OCI-LY7 (cell line): ENCODE measurements at places on chromosomes 4 and X.
A peak's percentile ranks its signal among the peaks of the same experiment; 100 is the strongest.

DNA sequence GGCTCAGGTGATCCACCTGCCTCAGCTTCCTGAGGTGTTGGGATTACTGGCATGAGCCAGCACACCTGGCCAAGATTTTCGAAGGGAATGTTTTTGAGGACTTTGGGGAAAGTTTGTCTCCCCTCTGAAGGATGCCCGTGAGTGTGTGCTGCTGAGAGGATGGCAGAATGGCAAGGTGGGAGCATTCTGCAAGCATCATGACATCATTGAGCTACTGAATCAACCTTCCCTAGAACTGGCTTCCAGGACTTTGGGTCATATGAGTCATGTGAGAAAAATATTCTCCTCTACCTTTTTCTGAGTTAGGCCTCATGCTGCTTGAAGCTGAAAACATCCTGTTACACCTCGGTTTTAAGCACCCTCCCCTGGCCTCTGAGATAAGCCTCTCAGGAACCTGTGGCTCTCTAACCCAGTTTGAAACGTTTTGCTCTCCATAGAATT, 31.0 kb downstream of the TMEM131L start:
- peak; percentile 49 for DNase-seq

DNA sequence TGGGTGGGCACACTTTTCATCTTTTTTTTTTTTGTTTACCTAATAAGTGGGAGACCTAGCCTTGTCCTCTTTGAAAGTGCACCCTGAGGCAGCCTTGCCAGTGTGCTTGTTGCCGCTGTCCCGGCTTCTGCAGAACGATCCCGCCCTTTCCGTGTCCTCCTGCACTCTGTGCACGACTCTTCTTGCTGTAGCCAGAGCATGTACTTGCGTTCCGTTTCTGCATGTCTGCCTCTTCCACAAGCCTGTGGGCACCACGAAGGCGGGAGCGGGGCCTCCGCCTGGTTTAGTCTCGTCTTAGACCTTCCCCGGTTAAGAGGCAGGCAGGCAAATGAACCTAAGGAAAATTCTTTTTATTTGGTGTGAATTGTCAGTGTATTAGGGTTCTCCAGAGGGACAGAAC, 32.6 kb upstream of the TBC1D14 start:
- no peak for DNase-seq

DNA sequence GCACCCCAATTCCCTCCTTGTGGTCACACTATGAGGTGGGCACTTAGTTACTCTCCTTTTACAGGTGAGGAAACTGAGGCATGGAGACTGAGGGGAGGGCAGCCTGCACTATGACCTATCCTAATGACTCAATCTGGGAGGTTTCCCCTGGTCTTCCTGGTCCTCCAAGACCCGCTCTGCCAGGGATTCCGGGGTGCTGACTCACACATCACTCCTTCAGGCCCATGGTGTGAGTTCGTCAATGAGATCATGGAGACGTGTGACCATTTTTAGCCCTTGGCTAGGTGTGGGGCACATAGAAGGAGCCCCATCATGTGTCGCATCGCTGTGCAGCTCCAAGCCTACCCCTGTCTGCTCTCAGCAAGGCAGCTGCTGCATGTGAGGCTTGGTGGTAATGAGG, 32.4 kb upstream of the BCOR start:
- DNase-seq: no peak

GRCh38 chr4:148060264-148061140, 328.6 kb downstream of the ARHGAP10 start:
- DNase-seq: peak; percentile 37

DNA sequence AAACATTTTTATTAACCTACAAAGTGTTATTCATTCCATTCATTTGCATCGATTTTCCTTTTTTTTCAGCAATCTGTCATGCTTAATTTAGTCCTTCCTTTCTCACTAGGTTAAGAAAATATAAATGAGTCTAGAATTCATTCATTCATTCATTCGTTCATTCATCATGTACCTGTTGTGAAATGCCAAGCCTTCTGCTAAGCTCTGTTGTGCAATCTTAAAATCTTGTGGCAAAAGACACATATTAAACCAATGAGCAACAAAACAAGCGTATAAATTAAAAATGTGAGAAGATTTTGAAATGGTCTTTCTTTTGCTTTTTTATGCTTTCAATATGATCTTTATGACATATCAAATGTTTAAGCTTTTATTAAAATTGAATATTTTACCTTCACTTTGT, 88.6 kb upstream of the MAD2L1 start:
- no peak for DNase-seq

- no peak for DNase-seq
Measured at GRCh38 chr4:93203708-93204107, 624.8 kb upstream of the ATOH1 start.

GRCh38 chr4:98606894-98607293, 51.5 kb downstream of the TSPAN5 start:
- DNase-seq: no peak

DNA sequence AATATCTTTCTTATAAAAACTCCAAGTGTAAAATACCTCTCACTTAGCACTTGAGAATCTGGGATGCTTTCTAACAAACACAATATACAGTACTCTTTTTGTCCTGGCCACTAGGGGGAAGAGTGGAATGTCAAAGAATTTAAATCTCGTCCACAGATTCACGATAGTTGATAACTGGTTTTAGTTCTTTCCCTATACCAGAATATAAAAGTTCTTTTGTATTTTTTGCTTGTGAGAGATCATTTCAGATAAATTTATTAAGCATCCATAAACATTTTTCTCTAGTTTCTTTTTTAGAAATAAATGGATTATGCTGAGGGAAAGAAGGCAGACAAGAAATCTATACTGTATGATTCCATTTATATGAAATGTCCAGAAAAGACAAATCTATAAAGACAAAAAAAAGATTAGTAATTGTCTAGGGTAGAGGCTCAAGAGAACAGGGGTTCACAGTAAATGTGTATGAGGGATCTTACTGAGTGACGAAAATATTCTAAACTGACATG, 50.4 kb downstream of the MGARP start:
- peak; percentile 75 for DNase-seq

DNA sequence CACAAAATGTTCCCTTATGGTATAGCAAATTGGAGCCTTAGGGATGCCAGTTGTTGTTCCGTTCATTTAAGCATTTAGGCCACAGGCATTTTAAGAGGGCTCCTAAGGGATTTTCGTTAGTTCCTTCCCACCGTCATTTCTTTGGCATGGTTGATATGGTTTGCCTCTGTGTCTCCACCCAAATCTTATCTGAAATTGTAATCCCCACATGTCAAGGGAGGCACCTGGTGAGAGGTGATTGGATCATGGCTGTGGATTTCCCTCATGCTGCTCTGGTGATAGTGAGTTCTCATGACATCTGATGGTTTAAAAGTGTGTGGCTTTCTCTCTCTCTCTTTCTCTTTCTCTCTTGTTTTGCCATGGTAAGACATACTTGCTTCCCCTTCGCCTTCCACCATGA, 104.1 kb downstream of the ASB9 start:
- DNase-seq: no peak

- DNase-seq: no peak
Measured at GRCh38 chr4:65482410-65482809, 187.9 kb downstream of the EPHA5 start.

GRCh38 chrX:139388254-139388653, 142.3 kb upstream of the F9 start:
- no peak for DNase-seq

DNA sequence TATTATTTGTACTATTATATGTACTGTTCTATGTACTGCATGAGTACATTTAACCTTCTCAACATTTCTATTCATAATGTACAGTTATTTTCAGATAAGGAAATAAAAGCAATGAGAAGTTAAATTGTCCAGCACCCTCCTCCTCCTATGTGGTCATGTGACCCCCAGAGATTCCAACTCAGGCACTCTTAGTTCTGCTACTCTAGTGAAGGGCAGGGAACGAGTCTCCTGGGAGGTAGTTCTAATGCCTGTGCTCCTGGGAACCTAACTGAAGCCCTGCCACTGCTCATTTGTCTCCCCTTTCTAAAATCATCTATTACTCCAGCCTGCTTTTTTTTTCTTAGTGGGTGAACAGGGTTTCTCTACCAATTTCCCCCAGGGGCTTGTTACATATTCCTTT, 105.9 kb upstream of the GPRIN3 start:
- DNase-seq: no peak

DNA sequence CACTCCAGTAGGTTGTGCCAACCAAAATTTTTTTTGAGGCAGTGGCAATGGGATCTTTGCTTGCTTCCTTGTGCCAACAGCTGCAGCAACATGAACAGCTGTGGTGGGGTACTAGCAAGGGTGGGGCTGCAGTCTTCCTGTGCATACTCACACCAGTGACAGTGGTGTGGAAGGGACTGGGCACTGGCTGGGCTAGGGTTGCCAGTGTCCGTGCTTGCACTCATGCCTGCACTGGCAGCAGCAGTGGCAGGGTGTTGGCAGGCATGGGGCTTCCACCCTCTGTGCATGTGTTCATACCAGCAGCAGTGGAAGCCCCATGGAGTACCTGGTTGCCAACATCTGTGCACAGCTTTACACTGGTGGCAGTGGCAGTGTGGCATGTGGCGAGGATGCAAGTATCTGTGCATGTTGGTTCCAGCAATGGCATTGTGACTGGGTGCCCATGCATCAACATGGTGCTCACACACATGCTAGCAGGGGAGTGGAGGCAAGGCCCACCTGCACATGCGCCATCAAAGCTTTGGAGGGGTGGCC, 1312.6 kb downstream of the PCDH18 start:
- DNase-seq: no peak

GRCh38 chrX:150781677-150782076, 88.5 kb downstream of the MTMR1 start:
- no peak for DNase-seq

DNA sequence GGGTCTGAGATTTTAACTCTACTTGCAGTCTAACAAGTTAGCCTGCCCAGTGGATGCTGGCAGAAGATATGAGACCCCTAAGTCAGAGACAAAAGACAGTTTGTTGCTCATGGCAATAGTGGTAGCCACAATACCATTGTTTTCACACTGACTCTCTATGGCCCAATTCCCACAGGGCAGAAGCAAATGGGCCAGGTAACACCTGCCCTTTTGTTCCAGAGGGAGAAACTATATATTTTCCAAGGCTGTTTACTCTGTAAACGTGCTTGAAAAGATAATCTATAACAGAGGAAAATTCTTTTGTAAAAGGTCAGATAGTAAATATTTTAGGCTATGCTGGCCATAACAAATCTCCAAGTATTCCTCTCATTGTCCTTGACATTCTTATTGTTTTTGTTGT, 57.2 kb upstream of the NPNT start:
- DNase-seq: no peak

DNA sequence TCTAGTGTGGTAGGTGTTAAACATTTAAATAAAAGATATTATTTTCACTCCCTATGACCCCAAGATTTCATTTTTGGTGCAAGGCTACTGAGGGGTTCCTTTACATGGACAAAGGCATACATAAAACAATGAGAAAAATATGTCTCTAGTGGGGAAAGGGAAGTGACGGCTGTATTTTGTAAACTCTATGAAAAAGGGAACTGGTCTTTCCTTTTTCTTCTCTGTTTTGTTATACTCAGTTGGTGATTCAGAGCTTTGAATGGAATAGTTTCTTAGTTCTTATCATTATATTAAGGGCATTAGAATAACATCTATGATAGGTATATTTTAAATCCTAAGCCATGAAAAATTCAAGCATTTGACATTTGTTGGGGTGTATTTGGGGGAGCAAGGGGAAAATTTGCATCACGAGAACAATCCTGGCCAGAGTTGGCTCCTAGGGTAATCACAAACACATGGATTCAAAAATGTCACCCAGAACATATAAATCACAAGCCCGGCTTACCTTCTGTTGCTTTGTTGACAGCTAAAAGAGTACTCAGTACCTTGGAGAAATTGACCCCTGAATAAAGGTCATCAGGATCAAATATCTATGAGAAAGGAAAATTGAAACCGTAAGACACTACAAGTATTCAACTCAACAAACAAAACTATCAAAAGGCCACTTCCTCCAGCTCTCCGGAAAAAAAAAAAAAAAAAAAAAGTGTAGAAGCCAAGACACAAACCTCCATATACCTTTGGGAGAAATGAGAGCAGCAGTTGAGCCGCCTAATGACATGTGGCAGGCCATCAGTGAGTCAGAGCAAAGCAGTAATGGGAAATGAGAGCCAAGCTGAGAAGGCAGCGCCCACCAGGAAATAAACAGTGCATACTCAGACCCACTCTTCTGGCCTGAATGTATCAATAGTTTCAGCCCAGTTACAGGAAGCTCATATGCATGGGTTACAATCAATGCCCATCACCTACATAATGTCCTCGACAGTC, 33.4 kb downstream of the ARHGEF6 start:
- no peak for DNase-seq

- peak; percentile 20 for DNase-seq
Measured at GRCh38 chr4:163482190-163482589, 8.6 kb upstream of the TKTL2 start.

DNA sequence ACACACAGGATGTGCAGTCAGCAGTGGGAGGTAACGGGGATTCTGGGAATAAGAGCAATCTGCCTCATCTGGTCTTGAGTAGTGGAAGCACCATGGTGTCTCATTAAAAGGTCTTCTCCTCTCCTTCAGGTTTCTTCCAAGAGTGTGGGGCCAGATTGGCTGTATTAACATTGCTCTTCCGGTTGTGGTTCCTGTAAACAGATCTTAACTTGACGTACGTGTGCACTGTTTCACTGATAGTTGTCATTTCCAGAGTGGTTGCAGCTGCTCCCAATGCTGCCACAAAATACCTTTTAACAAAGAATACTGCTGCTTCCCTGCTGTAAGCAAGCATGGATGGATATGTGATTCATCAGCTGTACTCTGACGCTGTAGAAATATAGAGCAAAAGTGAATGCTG, 1443.4 kb upstream of the TENM3 start:
- no peak for DNase-seq

- DNase-seq: no peak
Measured at GRCh38 chr4:4330794-4331193, 40.7 kb downstream of the ZBTB49 start.

DNA sequence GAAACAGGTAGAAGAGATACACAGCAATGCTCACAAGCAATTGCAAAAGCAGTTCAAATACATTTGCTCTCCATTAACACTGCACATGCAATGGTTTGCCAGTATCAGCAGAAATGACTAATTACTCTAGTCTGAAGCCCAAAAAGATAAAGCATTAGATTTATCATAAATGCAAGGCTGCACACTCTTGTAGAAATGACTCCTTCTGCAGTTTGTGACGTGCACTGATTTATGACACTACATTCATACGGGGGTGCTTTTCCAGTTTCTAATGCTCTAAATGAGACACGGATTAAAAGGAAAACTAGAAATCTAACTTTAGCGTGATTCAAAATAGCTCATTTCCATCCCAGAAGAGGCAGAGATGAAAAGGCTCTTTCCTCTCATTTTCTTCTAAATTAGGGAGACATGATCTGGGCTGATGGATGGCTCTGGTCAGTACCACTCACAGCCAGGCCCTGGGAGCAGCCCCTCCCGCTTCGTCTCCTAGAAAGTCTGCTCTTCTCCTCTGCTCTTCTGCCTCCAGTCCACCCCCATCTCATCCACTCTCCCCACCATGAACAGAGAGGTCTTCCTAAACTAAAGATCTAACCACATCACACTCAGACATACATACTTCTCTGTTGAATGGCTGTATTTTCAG, 33.2 kb downstream of the PPP2R2C start:
- no peak for DNase-seq

DNA sequence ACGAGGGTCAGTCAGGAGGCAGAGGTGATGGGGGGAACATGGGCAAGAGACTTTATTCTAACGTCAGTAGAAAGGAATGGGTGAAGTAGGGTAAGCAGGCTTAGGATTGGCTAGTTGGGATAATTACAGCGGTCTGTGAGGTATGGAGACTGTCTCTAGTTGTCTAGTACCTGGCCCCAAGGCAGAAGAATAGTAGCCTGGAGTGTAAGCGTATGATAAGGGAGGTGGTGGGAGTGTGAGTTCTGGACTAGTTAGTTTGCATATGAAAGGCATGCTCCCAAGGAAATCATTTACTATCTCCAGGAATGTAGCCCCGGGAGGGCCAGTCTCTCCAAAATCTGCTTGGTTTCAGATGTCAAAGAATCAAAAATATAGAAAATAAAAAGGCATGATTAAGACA, 219.6 kb upstream of the ANXA3 start:
- no peak for DNase-seq
